ENCODE measurements at places on chromosomes 11 and 22. TPM values are rescaled to one million over a fixed set of nuclear protein-coding genes. Genes with fewer than 3 reads are reported as not detected.
A peak's percentile ranks its signal among the peaks of the same experiment; 100 is the strongest.

C11orf91 gene
- total RNA-seq = 5.8 TPM

DNA sequence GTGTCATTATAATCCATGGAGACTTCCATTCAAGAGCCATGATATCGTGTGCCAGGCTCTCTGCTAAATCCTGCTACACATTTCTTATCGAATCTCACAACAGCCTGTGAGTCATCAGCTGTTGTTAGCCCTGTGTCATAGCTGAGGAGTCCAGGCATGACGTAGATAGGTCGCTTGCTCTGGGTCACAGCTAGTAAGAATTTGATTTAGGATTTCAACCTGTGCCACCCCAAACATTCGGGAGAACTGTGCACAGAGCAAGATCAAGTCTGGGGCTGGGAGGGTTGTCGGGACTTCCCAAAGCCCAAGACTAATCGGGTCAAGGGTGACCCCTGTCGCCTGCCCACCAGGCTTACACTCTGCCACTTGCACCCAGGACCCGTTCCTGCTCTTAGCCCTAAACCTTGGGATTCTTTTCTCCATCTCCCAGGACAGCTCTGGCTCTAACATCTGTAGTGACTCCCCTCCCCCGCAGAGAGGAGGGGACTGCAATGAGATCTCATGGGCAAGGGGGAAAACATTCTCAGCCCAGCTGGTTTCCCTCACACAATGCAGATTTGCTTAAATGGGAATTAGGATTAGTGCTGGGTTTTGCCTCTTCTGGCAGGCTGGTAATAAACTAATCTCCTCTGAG is 34.3 kb downstream of the TSPAN18 start:
- DNase-seq = peak; percentile 43

DNA sequence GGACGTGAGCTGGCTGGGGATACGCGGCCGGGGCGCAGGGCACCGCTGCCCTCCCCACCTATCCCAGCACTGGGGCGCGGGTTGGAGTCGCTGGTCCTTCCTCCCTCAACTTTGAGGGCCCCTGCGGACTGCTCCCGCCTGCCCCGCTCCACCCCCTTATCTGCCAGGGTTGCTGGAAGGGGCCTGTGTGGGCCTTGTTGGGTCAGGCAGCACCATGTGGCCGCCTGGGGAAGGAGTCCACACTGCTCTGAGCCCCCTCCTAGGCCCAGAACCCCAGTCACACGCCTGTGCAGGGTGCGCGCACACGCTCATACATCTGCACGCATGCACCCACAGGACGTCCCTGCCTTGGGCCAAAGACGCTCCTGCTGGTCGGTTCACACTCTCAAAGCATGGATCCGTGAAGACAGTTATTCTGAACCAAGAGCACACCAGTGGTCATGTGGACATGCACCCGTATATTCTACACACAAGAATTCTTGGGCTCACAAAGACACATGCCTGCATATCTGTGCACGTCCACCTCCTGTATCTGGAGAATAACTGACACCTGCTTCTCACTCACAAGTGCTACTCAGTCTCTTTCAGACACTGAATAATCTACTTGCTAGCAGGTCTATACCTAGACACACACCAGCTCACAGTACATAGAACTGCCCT is 710 bp downstream of the TUB start:
- DNase-seq = no peak

- DNase-seq = no peak
These were observed 11.9 kb upstream of the CLMP start for GRCh38 chr11:123206791-123207434.

GRCh38 chr11:30424844-30425243 is 101.9 kb downstream of the ARL14EP start:
- no peak for DNase-seq

All from Calu3 (cell line).